Bronchial epithelial cell (primary cell): ENCODE measurements at places on chromosomes 1 and 21.

DNA sequence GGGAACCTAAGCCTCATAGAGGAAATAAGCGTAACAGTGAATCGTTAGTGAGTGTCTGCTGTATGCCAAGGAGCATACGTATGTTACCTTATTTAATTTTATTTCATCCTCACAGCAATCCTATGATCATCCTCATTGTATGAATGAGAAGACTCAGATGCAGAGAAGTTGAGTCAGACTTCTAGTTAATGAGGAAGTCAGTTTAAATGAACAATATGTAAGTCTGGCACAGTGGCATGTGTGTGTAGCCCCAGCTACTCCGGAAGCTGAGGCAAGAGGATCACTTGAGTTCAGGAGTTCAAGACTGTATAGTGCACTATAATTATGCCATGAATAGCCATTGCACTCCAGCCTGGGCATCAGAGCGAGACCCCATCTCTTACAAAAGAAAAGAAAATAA is 148.0 kb downstream of the ZZZ3 start:
- DNase-seq, result no peak

- no peak for DNase-seq
Observed at GRCh38 chr1:99131546-99131945, 126.9 kb upstream of the PLPPR5 start.

- DNase-seq, result no peak
Observed at GRCh38 chr1:30817548-30817947, 60.0 kb upstream of the LAPTM5 start.

GRCh38 chr1:47533793-47534328 is 96.0 kb downstream of the FOXD2 start:
- DNase-seq, result no peak

- DNase-seq, result no peak
Observed at GRCh38 chr1:178500936-178501554, 4.3 kb upstream of the CLEC20A start.

- peak; percentile 96 for DNase-seq
Observed at GRCh38 chr1:9835758-9836631, 12.2 kb upstream of the CLSTN1 start.

DNA sequence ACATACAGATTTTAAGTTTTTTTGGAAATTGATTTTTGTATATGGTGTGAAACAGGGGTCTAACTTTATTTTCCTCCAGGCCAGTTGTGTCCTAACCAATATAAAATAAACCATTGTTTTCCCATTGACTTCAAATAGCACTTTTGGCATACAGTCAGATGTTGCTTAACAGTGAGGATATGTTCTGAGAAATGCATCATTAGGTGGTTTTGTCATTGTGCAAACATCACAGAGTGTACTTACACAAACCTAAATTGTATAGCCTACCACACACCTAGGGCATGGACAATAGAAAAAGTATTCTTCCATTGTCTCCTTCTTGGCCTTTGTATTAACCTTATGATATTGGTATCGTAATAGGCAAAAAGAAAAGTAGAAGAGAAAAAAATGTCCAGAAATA is 37.4 kb upstream of the DISP1 start:
- DNase-seq, result peak; percentile 98

DNA sequence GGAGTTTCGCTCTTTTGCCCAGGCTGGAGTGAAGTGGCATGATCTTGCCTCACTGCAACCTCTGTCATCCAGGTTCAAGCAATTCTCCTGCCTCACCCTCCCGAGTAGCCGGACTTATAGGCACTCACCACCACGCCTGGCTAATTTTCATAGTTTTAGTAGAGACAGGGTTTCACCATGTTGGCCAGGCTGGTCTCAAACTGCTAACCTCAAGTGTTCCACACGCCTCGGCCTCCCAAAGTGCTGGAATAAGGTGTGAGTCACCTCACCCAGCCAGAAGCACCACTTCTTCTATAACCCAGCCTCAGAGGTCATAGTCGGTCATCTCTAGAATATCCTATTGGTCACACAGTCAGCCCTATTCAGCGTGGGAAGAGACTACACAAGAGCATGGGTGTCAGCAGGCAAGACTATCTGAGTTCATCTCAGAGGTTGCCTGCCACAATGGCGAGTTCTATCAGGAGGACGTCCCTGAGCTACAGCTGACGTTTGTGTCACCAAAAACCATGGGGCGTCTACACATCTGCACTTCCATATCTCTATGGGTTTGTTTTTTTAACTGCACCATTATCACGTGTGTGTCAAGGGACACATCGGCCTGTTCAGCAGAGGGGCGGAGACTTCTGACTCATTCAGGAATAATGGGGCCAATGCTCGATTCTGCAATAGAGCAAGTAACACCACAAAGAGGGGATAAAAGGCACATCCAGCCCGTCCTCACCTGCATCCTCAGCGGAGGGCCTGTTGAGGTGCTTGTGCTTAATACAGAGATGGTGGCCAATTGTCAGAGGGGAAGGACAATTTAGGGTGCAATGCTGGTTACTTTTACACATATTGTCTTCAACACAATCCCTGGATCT is 256.3 kb upstream of the IRF2BP2 start:
- peak; percentile 71 for DNase-seq
